ENCODE measurements at places on chromosomes 5 and 9.

- no peak for DNase-seq
Measured at GRCh38 chr9:98201102-98201501, 8.7 kb upstream of the CORO2A start.

DNA sequence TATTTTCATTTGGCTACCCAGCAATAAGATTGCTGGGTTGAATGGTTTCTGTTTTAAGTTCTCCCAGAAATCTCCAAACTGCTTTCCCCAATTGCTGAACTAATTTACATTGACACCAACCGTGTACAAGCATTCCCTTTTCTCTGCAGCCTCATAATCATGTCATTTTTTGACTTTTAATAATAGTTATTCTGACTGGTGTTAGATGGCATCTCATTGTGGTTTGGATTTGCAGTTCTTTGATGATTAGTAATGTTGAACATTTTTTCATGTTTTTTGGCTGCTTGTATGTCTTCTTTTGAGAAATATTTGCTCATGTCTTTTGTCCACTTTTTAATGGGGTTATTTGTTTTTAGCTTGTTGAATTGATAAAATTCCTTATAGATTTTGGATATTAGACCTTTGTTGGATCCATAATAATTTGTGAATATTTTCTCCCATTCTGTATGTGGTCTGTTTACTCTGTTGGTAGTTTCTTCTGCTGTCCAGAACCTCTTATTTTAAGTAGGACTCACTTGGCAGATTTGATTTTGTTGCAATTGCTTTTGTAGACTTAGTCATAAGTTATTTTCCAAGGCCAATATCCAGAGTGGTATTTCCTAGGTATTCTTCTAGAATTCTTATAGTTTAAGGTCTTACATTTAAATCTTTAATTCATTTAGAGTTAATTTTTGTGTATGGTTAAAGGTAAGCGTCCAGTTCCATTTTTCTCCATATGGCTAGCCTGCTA, 793.7 kb downstream of the BRINP1 start:
- no peak for DNase-seq

DNA sequence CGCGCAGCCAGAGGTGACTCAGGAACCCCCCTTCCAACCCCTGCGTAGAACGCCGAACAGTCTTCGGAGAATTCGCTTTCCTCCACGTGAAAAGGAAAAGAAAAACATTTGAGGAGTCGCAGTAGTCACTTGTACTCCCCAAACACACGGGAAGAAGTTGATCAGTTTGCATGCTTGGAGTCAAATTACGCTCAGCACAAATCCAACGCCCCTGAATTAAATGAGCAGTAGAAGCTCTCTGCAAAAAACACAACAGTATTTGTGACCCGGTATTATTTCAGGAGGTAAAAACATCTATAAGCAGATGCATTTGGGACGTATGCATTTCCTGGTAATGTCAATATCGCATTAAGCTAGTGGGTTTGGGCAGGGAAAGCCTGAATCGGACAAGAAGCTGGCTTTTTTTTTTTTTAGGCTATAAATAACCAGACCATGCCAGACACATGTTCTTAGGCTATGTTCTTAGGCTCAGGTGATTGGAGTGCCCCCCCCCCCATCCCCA, 854 bp upstream of the ARL15 start:
- DNase-seq: no peak

DNA sequence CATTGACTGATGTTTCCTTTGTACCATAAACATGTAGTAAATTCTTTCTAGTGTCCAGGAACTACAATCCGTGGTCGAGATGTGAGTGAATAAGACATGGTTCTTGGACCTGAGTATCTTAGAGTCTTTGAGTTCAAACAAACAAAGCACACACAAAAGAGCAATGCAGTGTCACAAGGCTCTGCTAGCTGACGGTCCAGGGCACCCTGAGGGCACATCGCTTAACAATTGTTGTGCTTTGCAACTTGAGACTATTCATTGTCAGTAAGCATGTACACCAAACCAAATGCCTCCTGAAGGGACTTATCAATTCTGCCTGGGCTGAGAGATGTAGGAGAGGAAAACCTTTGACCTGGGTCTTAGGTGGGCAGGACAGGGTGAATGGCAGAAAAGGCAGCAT, 84.8 kb downstream of the CAMK4 start:
- DNase-seq: no peak

DNA sequence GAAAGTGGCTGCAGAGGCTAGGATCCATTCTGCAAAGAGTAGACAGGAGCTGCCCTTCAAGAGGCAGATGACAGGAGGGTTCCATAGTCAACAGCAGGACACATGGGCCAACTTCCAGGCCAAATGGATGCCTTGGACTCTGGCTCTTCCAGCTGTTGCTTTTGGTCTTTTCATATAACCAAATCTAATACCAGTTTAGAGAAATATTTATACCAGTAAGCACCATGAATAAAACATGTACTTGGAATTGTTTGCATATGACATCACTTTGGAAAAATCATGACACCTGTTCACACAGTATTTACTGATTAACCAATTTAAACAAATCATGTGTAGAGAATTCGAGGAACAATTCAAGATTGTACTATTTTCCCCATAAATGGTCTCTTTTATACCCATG, 481.3 kb downstream of the DMRT2 start:
- DNase-seq: no peak

- DNase-seq: no peak
Measured at GRCh38 chr5:135438636-135439221, 8.4 kb downstream of the DCANP1 start.

DNA sequence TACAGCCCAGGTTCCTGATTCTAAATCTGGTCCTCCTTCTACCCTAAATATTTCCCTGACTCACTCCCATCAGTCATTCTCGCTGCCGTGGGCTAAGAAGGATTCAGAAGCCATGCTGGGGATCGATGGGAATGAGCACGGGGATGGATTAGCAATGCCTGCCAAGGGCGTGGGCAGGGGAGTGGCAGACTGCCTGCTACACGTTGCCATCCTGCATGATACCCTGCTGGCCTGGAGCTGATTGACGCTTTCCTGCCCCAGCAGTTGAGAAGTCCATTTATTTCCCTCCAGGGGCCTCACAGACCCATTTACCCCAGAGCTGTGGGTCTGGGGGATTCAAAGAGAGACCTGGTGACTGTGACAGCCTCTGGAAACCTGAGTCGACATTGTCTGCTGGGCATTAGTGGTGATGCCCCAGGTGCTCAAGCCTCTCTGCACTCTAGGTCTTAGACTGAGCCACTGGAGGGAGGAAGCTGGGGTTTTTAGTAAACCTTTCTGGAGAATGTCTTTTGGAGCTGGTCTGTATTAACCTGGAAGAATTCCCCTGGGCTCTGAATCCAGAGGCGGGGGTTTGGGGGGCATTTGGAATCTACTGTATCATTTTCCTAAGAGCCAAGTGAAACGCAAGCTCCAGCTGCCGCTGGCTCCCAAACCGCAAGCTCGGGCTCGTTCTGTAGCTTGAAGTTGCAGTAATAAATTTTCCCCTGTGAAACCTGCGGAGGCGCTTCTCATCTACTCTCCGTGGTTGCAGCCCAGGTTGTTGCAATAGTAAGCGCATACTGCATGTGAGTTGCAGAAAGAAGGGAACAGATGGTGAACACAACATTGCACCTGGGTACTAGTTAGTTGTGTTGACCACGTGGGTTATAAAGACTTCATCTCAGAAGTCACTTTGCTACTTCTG, 76.3 kb upstream of the RAPGEF1 start:
- no peak for DNase-seq

- no peak for DNase-seq
Measured at GRCh38 chr5:56817263-56818014, 2.1 kb downstream of the MAP3K1 start.

- DNase-seq: peak; percentile 0
Measured at GRCh38 chr9:85142968-85143367, 473.4 kb downstream of the NTRK2 start.

Measured in SHP77 (cell line).